ENCODE measurements at places on chromosomes 2 and 18.

GRCh38 chr2:151973901-151974199, 125.0 kb downstream of the CACNB4 start:
- peak; percentile 34 for DNase-seq

- DNase-seq: peak; percentile 95
Measured at GRCh38 chr2:43311276-43311675, 84.9 kb upstream of the ZFP36L2 start.

- DNase-seq: no peak
Measured at GRCh38 chr18:48021273-48021914, 90.9 kb upstream of the SMAD2 start.

DNA sequence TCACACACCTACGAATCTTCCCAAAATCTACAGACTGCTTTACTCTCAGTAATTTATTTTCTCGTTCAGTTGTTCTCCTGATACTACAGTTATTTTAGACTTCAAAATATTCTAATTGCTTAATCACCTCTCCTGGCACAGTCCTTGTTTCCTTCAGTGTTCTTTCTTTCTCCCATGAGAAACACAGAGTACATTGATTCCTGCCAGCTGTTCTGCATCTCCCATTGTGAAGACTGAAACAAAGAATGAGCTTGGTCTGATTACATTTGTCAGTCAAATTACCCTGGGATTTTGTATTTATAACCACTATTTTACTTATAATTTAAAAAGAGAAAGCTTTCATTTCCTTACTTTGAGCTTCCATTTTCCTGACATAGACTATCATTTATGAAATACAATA, 63.9 kb upstream of the TANK start:
- peak; percentile 30 for DNase-seq

GRCh38 chr2:231361701-231362554, 33.6 kb upstream of the B3GNT7 start:
- DNase-seq: no peak

GRCh38 chr2:48991415-48992131, 162.7 kb downstream of the FSHR start:
- DNase-seq: no peak

GRCh38 chr2:205715831-205716525, 33.7 kb downstream of the NRP2 start:
- no peak for DNase-seq

DNA sequence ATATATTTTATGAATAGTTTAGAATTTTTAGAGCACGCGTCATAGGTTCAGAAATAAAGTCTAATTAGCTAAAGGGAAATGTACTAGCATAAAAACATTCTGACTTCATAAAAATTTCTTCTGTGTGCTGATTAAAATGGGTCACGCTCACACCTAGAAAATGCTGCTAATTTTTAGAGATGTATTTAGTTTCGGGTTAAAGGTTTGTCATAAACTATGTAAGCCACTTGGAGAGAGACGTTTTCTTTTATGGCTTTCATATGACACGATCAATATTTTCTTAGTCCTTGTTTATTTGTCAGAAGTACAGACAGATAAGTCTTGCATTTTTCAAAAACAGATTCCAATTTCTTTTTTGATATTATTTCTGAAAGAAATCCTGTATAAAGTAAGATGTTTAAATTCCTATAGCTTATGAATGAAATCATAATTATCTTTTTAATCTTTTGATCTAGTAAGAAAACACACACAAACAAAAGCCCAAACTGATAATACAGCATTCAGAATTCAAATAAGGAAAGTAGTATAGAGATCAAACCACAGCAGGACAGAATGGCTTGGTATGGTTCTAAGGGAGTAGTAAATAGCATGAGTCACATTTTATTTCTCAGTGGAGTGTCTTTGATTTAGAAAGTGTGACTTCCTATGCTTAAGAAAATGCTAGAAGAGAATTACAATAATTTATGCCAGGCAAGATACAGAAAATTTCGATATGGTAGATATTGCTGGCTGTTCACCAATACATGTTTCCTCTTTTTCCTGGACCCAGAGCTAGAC, 236.6 kb downstream of the GPD2 start:
- no peak for DNase-seq

DNA sequence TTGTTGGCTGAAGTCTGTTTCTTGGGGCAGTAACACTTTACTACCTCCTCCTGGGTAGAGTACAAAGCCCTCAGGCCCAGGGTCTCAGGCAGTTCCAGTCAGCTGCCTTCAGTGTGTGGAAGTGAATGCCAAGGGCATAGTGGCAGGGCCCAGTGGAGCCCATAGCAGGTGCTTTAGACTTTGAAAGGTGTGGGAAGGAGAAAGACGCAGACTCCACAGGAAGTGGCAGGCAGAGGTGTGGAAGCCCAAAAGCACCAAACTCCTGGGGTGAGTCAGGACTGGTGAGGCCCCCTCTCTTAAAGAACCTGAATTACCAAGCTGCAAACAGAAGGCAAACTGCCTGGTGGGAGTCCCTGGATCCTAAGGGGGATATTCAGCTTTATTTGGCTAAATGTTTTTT, 45.3 kb downstream of the ADAM23 start:
- DNase-seq: no peak

GRCh38 chr2:239897596-239898235, 127.4 kb downstream of the NDUFA10 start:
- no peak for DNase-seq

DNA sequence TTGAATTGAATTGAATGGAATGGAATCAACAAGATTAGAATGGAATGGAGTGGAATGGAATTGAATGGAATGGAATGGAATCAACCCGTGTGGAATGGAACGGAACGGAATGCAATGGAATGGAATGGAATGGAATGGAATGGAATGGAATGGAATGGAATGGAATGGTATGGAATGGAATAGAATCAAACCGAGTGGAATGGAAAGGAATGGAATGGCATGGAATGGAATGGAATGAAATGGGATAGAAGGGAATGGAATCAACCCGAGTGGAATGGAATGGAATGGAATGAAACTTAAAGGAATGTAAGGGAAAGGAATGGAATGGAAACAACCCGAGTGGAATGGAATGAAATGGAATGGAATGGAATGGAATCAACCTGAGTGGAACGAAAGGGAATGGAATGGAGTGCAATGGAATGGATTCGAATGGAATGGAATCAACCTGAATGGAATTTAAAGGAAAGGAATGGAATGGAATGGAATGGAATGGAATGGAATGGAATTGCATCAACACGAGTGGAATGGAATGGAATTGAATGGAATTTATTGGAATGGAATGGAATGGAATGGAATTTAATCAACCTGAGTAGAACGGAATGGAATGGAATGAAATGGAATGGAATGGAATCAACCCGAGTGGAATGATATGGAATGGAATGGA, 1146.6 kb downstream of the RPIA start:
- peak; percentile 36 for DNase-seq

- no peak for DNase-seq
Measured at GRCh38 chr18:48679236-48679635, 140.4 kb downstream of the CTIF start.

DNA sequence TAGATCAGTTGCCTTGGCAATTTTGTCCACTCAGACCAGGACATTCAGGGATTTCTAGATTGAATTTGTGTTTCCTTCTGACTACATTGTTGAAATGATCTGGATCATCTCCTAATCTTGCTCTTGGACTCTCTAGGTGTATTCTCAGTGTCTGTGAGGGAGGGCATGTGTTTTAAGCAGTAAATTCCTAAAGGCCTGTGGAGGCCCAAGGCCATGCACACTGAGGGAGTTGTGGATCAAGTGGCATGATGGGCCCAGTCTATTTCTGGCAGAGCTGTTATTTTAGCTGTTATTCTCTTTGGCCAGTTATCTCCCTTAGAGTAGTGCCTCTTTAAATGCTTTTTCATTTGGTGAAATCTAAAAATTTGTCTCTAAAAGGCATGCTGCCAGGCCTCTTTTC, 144.9 kb downstream of the RPIA start:
- DNase-seq: no peak

- DNase-seq: no peak
Measured at GRCh38 chr2:186584053-186584452, 5.8 kb upstream of the ITGAV start.

DNA sequence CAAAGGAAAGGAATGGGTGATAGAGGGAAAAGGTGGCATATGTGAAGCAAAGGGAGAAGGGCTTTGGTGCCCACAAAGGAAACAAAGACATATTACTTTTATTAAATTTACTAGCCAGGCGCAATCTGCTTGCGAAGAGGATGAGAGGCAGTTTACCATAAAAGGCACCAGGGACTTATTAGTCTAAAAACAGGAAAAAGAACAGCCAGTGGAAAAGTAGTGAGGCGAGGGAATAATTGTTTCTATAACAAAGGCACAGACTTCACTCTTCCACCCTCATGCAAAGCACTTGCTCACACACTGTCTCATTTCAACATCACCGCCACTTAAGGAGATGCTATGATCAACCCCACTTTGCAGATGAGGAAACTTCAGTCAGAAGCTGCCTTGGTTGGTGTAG, 210.5 kb downstream of the ALPK2 start:
- no peak for DNase-seq

- DNase-seq: peak; percentile 85
Measured at GRCh38 chr2:226515344-226516055, 284.1 kb downstream of the IRS1 start.

GRCh38 chr2:189679226-189679625, 4.8 kb downstream of the ANKAR start:
- DNase-seq: peak; percentile 28

DNA sequence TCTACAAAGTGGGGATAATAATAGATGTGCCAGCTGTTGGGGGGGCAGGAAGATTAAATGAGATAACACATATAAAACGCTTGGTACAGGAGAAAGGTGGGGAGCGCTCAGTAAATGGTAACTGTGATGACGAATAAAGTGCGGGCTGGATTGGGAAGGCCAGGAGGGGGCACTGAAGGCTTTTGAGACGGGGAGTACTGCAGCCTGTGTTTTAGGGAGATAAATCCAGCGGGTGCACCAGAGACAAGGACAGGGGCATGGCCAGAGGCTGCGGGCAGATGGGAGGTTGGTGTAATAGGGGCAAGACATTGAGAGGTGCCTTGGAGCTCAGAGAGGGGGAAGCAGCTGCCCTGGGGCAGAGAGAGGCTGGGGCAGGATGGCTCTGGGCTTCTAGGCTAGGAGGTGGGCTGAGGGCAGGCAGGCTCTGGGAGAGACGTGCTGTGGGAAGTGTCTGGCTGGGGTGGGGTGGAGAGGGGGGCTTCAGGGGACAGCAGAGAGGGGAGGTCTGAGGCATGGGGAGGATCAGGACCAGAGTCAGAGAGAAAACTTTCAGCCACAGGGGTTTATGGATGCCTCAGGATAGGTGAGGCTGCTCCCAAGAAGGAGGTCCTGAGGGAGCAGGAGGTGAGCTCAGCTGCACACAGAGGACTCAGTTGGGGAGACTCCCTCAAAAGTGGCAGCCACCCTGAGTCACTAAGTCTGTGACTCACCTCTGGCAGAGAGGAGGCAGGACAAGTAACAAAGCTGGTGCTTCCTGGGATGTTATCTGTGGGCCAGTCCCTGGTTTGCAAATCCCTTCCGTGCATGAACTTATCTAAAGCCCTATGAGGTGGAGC, 18.8 kb downstream of the TEX44 start:
- peak; percentile 67 for DNase-seq

DNA sequence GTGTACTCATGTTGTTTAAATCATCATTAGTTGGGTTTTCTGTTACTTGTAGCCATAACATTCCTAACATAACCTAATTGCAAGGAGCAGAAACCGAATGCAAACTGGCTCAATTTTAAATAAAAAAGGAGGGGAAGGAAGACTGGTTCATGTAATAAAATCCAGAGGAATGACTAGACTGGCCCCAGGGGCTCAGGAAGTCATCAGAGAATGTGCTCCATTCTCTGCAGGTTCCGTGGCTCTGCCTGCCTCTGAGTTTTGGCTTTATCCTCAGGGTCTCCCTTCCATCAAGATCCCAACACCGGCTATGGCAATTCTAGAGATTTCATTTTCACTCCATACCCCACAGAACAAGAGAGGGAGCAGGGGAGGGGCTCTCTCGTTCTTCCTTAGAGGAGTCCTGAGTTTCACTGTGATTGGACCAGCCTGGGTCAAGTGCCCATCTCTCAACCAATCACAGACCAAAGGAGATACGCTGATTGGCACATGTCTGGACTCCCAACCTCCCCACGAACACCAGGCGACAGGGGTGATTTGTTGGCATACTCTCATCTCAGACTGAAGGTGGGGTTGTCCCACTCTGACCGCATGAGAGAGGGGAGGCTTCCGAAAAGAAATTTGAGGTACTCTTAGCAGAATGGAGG, 64.8 kb downstream of the NPPC start:
- DNase-seq: no peak

GRCh38 chr2:23427350-23427749, 42.4 kb downstream of the KLHL29 start:
- no peak for DNase-seq

GRCh38 chr18:50439460-50440015, 64.7 kb downstream of the SKA1 start:
- no peak for DNase-seq

DNA sequence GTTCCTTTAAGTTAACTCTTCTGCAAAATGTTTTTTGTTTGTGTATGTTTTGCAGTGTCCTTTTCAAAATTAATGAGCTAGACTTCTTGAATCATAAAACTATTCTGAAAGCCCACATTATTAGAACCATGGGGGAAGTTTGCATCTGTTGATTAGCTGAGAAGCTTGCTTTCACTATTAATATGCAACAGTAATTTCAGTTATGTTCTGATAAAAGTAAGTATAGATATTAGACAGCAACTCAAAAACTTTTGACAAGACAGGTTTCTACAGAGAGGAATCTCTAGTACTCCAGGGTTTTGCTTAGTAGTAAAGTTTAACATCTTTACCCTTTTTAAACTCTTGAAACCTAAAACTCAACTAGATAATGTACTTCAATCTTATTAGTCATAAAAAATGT, 147.8 kb downstream of the UBE2E3 start:
- no peak for DNase-seq

- DNase-seq: peak; percentile 96
Measured at GRCh38 chr2:158990397-158991214, 22.2 kb downstream of the TANC1 start.

DNA sequence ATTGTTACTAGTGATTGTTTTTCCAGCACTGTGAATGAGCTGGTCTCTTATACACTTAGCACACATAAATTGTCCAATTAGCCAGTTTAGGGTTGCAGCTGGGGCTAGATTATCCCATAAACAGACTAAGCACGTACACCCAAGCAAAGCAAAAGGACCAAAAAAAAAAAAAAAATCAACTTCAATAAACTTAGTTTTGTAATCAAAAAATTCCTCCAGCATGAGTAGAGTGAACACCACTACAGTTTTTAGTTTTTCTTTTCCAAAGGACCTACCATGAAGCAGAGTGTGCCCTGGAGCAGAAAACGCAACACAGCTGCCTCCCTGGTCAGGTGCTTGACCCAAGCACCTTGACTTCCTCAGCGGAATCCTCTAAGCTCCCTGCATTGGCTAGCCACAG, 249.4 kb upstream of the SLC14A2 start:
- peak; percentile 12 for DNase-seq

GRCh38 chr2:149739883-149740265, 152.3 kb upstream of the MMADHC start:
- no peak for DNase-seq

All from iris pigment epithelial cell (primary cell).